Psoas muscle (tissue), 8 donors: ENCODE measurements at places on chromosomes 5 and 9. TPM values are rescaled to one million over a fixed set of nuclear protein-coding genes. Genes with fewer than 3 reads are reported as not detected.

GRCh38 chr9:89496645-89497256 is 1.2 kb downstream of the SEMA4D start:
- DNase-seq, result peak; percentile 69
- H3K36me3 ChIP-seq, result no peaks in the 10 kb centered on the region
- peak overlapping the region; percentile 79 for H3K4me3 ChIP-seq

DNA sequence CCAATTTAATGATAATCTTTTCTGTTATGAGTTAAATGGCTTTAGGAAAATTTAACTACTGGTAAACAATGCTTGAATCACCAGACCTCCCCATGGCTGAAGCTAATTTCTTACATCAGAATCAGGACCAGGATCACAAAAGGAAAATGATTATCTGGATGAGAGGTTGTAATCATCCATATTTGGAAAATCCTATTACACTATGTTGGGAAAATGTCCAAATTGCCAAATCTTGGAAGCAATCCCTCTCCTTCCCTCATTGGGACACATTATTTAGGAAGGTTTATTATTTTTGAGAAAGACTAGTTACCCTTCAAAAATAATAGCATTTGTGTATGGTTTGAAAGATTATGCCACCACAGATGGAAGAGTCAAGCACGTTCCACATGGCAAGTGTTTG is 130.7 kb upstream of the MINAR2 start:
- no peaks in the 10 kb centered on the region for H3K36me3 ChIP-seq
- no peak overlapping the region for H3K4me3 ChIP-seq

DNA sequence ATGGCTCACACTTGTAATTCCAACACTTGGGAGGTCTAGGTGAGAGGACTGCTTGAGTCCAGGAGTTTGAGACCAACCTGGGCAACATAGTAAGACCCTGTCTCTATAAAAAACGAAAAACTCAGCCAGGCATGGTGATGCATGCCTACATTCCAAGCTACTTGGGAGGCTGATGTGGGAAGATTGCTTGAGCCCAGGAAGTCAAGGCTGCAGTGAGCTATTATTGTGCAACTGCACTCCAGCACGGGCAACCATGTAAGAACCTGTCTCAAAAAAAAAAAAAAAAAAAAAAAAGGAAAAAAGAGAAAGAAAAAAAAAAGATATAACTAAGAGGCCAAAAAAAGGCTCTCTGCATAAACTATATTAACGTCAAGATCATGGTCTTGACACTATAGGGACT is 27.3 kb downstream of the GIN1 start:
- H3K4me1 ChIP-seq, result no peaks in the 10 kb centered on the region
- no peak overlapping the region for H3K27ac ChIP-seq
- no peak overlapping the region for H3K4me3 ChIP-seq
- H3K36me3 ChIP-seq, result no peaks in the 10 kb centered on the region
- no peaks in the 10 kb centered on the region for H3K27me3 ChIP-seq

- DNase-seq, result no peak
- H3K27me3 ChIP-seq, result no peaks in the 10 kb centered on the region
- H3K4me1 ChIP-seq, result peaks cover 15% of the 10 kb centered on the region
- no peaks in the 10 kb centered on the region for H3K36me3 ChIP-seq
- H3K4me3 ChIP-seq, result no peak overlapping the region
Observed at GRCh38 chr5:94621763-94622162, 3.3 kb downstream of the SLF1 start.

GRCh38 chr5:154284433-154284832 is 93.9 kb downstream of the GALNT10 start:
- H3K27me3 ChIP-seq, result no peaks in the 10 kb centered on the region
- no peaks in the 10 kb centered on the region for H3K36me3 ChIP-seq
- no peak for DNase-seq
- peaks cover 14% of the 10 kb centered on the region for H3K4me1 ChIP-seq
- no peak overlapping the region for H3K4me3 ChIP-seq

DNA sequence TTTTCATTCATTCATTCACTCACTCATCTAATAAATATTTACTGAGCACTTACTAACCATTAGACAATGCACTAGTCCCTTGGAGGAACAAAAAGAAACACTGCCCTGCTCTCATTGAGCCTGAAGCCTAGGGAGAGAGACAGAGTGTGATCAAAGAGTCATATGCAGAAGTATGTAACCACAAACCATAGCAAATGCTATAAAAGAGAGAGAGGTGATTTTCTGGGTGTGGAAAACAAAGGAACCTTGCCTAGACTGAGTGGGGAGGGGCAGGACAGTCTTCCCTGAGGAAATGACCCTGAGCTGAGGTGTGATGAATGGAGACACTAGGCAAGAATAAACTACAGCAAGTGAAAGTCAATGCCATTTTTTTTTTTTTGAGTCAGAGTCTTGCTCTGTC is 10.8 kb upstream of the ADRA1B start:
- no peaks in the 10 kb centered on the region for H3K4me1 ChIP-seq
- no peaks in the 10 kb centered on the region for H3K27me3 ChIP-seq
- DNase-seq, result no peak
- no peak overlapping the region for H3K4me3 ChIP-seq

DNA sequence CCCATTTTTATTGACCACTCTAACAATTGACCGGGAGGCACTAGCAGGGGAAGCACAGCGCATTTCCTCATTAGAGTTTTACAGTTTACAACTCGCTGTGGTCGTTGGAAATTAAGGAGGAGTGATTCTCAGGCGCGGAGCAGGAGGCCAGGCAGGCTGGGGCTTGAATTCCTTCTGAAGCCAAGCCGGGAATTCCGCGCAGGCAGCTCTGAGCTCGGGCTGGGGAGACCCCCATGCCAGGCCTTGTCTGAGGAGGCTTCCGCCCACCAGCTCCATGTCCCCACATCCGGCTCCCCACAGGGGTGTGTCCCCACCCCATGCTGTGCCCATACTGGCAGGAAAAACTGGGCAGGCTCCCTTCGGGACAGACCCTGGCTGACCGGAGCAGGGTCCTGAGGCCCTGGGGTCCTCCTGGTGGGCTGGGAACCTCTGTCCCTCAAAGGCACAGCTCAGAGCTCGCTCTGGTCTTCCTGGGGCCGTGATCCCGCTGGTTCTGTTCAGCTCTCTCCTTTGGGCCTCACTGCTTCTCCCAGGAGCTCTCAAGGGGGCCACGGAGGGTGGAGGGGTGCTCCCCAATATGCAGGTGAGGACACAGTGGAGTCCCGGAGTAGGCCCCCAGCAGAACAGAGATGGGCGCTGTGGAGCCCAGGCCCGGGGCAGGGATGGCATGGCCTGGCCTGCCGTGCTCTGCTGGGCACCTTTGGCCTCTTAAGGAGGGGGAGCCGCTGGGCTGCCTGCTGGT is 1.3 kb upstream of the NRARP start:
- H3K36me3 ChIP-seq, result no peaks in the 10 kb centered on the region
- peak; percentile 15 for DNase-seq
- H3K27ac ChIP-seq, result peak overlapping the region; percentile 69
- peaks cover 33% of the 10 kb centered on the region for H3K4me1 ChIP-seq

- H3K27ac ChIP-seq, result peak overlapping the region; percentile 64
- H3K4me3 ChIP-seq, result no peak overlapping the region
- peaks cover 69% of the 10 kb centered on the region for H3K4me1 ChIP-seq
- H3K27me3 ChIP-seq, result no peaks in the 10 kb centered on the region
Observed at GRCh38 chr9:131668439-131669268, 71.2 kb downstream of the RAPGEF1 start.

The LRRTM2 gene
- total RNA-seq, result 0.22 TPM

DNA sequence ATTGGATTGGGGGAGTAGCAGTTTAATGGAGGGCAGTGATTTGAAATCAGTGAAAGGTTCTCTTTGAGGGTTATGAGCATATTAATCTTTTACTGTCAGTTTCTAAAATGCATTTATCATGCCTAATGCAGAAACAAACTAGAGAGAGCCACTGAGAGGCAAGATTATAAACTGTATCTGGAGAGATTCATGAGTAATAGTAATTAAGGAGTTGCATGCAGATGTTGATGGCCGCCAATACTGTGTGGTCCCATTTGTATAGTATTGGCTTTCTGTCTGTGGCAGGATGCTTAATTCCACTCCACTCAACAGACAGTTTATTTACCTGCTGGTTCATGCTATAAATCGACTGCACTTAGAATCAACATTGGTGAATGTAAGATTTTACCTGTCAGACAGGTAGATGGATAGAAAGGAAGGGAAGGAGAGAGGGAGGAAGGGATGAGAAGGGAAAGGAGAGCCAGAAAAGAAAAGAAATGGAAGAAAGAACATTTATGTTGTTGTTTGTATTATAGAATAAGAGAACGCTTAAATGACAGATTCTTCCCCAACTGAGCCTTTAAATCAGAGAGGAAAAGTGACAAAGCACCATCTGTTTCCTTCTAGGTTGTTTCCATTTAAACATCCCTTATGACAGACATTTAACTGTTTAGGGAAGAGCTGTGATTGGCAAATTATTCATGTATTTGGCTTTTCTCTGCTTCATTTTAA is 146.5 kb downstream of the PAM start:
- no peaks in the 10 kb centered on the region for H3K27me3 ChIP-seq
- H3K4me1 ChIP-seq, result peaks cover 18% of the 10 kb centered on the region
- no peak overlapping the region for H3K27ac ChIP-seq

GRCh38 chr5:114612406-114612805 is 250.5 kb downstream of the KCNN2 start:
- DNase-seq, result no peak
- no peaks in the 10 kb centered on the region for H3K4me1 ChIP-seq
- H3K4me3 ChIP-seq, result no peak overlapping the region
- no peak overlapping the region for H3K27ac ChIP-seq

DNA sequence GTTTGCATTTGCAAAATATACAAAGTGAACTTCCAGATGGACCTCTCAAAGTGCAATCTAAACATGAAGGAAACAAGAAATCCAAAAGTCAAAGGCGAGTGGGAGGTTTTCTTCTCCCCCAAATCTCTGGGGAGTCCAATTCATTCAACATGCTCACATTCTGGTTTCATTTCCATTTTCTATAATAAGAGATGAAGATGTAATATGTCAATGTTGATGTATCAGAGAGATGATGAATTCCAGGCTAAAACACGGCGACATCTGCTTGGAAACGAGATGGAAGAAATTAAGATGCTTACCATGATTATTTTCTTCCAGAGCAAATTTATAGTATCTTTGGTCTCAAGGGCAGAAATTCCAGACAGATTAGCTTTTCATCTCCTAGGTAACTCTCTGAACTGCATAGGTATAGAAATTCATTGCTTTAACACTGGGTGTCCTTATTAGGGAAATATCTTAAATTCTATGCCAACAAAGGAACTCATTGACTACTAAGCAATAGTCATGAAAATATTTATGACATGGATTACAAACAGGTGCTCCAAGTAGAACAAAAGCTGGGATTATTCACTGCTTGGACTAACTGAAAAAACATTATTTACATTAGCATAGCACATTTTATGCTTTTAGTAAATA is 287.9 kb downstream of the SEC61B start:
- no peaks in the 10 kb centered on the region for H3K36me3 ChIP-seq
- H3K4me3 ChIP-seq, result no peak overlapping the region
- no peaks in the 10 kb centered on the region for H3K27me3 ChIP-seq
- H3K27ac ChIP-seq, result no peak overlapping the region
- no peak for DNase-seq

GRCh38 chr5:124460642-124461041 is 285.8 kb downstream of the ZNF608 start:
- H3K27me3 ChIP-seq, result no peaks in the 10 kb centered on the region
- no peaks in the 10 kb centered on the region for H3K36me3 ChIP-seq
- no peaks in the 10 kb centered on the region for H3K4me1 ChIP-seq
- no peak overlapping the region for H3K27ac ChIP-seq

DNA sequence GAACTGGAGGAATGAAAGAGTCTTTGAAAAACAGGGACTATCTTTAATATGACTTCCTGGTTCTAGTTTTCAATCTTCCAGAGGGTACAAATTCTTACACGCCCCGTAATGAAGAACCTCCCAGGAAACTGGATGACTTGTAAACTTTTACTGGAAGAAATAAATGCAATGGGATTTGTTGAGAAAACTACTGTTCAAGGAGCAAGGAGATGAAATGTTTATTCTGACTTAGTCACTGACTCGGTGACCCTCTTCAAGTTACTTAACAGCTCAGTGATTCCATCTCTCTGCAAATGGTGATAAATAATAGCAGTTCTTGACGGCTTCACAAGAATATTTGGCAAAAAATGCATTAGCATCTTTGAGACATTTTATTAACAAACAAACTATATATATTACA is 858.6 kb downstream of the PTPRD start:
- H3K4me3 ChIP-seq, result no peak overlapping the region
- H3K36me3 ChIP-seq, result no peaks in the 10 kb centered on the region
- no peak overlapping the region for H3K27ac ChIP-seq
- no peaks in the 10 kb centered on the region for H3K27me3 ChIP-seq

GRCh38 chr5:157862183-157862851 is 3.4 kb upstream of the CLINT1 start:
- H3K27me3 ChIP-seq, result no peaks in the 10 kb centered on the region
- no peaks in the 10 kb centered on the region for H3K36me3 ChIP-seq
- H3K4me3 ChIP-seq, result no peak overlapping the region
- no peak for DNase-seq

The SHC3 gene
- 0.20 TPM for total RNA-seq

- H3K36me3 ChIP-seq, result no peaks in the 10 kb centered on the region
- H3K27ac ChIP-seq, result no peak within 1 kb of the TSS
- DNase-seq, result peak; percentile 23
- peaks cover 47% of the 10 kb centered on the region for H3K27me3 ChIP-seq
- no peaks in the 10 kb centered on the region for H3K4me1 ChIP-seq
- peak within 1 kb of the TSS; percentile 62 for H3K4me3 ChIP-seq
Observed at GRCh38 chr5:74865804-74866595, at the start of gene FAM169A. TSS of gene FAM169A (minus strand) at chr5:74866387. CDS start at chr5:74841676, 24,711 bp downstream.

- H3K36me3 ChIP-seq, result no peaks in the 10 kb centered on the region
- no peak overlapping the region for H3K4me3 ChIP-seq
- no peak overlapping the region for H3K27ac ChIP-seq
- H3K4me1 ChIP-seq, result peaks cover 13% of the 10 kb centered on the region
Observed at GRCh38 chr5:108315829-108316228, 66.1 kb downstream of the FBXL17 start.

- H3K27ac ChIP-seq, result no peak overlapping the region
- no peak overlapping the region for H3K4me3 ChIP-seq
- H3K36me3 ChIP-seq, result no peaks in the 10 kb centered on the region
Observed at GRCh38 chr5:97049175-97049574, 93.2 kb downstream of the LIX1 start.

GRCh38 chr5:132498152-132498551 is 7.6 kb upstream of the IRF1 start:
- peak; percentile 57 for DNase-seq
- H3K36me3 ChIP-seq, result no peaks in the 10 kb centered on the region
- peaks cover 31% of the 10 kb centered on the region for H3K4me1 ChIP-seq
- H3K27me3 ChIP-seq, result no peaks in the 10 kb centered on the region
- H3K27ac ChIP-seq, result peak overlapping the region; percentile 77

DNA sequence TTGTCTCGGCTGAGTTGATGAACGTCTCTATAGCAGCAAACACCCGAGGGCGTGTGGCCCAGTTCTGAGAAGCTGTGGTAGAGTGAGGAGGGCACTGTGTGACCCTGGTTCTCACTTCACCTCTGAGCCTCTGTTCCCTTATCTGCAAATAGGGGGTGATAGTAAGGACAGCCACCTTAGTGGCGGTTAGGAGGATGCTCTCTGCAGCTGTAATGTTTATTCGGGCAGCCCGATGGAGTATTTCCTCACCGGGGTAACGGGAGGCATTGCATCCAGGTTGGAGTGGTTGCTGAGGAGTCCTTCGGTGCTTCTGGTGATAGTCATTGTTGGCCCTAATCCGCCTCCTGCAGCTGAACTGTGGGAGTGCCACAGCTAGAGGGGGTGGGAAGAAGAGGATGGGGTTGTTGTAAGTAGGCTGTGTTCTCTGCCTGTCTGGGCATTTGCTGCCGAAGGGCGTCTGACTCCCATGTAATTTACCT is 13.9 kb downstream of the PRRC2B start:
- H3K27me3 ChIP-seq, result no peaks in the 10 kb centered on the region
- peaks cover 91% of the 10 kb centered on the region for H3K4me1 ChIP-seq
- peak overlapping the region; percentile 90 for H3K27ac ChIP-seq
- H3K36me3 ChIP-seq, result no peaks in the 10 kb centered on the region
- peak; percentile 32 for DNase-seq

GRCh38 chr9:93776256-93776655 is 178.9 kb downstream of the BARX1 start:
- DNase-seq, result no peak
- no peaks in the 10 kb centered on the region for H3K36me3 ChIP-seq
- H3K27me3 ChIP-seq, result no peaks in the 10 kb centered on the region
- H3K4me1 ChIP-seq, result no peaks in the 10 kb centered on the region

The PANK3 gene
- 26.8 TPM for total RNA-seq
